Tibial nerve (tissue), 4 donors: ENCODE measurements at places on chromosomes 7 and 10.

GRCh38 chr7:23967949-23968599 lies 258.1 kb downstream of the STK31 start:
- no peak for DNase-seq

DNA sequence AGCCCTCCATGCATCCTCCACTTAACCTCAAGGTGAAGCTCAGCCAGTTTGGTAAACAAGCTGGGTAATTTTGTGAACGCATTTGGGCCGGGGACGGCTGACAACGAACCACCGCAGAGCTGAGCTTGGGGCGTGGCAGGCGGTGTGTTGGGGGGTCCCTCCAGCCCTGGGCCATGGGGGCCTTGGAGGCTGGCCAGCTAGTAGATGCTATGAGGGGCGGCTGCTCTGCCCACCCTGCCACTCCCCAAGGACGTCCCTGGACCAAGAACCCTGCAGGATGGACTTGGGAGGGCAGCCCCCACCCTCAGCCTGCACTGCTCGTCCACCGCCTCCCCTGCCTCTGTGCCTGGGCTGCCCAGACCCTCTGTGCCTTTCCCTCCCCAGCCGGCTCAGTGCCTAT lies 12.0 kb upstream of the SCART1 start:
- DNase-seq = no peak

DNA sequence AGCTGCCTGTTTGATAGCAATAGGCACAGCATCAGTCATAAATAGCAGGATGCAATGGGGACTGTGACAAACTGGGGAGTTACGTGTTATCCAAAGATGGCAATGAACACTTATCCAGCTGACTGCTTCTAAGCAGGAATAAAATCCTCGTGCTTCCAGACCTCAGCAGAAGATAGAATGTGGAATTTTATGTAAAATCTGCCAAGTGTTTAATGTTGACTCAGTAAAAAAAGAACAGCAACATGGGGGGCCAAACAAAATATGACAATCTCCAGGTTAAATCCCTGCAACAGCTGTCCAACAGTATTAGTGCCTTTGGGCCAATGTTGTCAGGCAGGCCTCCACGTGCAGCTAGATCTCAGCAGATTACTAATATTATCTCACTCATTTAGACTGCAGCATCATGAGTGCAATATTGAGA lies 127.3 kb downstream of the SEMA3C start:
- no peak for DNase-seq

DNA sequence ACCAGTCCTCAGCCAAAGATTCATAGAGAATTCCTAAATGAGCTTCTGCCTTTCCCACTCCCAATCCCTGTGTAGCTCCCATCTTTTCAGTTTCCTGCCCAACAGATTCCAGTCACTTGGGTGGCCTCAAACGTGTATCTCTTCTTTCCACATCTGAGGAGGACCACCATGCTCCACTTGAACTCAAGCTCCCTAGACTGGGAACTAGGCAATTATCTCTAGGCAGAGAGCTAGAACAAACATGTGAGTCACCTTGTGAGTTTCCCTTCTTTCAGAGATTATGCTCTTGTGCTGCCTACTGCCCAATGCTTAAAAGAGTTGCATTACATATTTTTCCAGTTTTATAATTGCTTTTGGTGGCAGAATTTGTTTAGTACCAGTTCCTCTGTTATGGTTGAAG lies 178.0 kb downstream of the MDFIC start:
- DNase-seq = no peak

- DNase-seq = no peak
Measured at GRCh38 chr10:84008878-84009277, 130.4 kb upstream of the GHITM start.

DNA sequence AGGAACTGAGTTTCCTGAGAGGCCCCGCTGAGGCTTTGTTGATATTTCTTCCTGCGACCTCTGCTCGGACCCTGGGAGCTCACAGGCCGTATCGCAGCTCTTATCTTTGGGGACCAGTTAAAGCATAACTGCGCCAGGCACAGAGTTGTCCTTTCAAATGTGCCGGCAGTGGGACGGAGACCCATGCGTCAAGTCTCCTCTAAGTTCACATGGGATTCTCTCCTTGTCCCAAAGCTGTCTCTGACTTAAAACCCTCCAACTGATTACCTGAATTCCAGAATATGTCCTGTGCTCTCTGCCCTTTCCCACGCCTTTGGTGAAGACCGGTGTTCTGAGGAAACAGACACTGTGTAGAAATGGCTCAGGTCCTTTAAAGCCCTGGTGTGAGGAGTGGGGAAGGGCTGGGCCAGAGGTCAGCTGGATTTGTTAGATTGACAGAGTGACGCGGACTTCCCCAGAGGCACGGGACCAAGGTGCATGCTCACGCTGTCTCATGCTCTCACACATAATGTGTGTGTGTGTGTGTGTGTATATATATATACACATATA lies 169.8 kb downstream of the EGFR start:
- no peak for DNase-seq

- DNase-seq = no peak
Measured at GRCh38 chr7:148882841-148883265, 1.2 kb downstream of the EZH2 start.

- DNase-seq = no peak
Measured at GRCh38 chr10:62650411-62650810, 154.1 kb upstream of the ADO start.

DNA sequence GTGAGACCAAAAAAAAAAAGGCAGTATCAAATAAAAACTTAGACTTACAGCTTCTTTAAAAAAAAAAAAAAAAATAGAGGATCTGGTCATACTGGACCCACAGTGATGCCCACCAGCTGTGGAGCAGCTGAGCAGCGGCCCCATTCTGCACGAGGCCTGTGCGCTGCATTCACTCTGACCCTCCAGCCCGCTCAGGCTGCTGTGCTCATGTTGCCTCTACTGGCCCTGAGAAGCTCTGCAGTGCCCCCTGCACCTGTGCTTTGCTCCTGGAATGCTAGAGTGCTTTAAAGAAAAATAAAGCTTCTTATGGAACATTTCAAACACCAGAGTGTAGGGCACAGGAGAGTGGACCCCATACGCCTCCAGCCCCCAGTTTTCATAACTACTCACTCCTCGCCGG lies 33.2 kb downstream of the TMEM120A start:
- no peak for DNase-seq

- DNase-seq = no peak
Measured at GRCh38 chr7:154871507-154871906, 131.4 kb downstream of the PAXIP1 start.

GRCh38 chr10:33071857-33072256 lies 113.8 kb upstream of the ITGB1 start:
- no peak for DNase-seq

DNA sequence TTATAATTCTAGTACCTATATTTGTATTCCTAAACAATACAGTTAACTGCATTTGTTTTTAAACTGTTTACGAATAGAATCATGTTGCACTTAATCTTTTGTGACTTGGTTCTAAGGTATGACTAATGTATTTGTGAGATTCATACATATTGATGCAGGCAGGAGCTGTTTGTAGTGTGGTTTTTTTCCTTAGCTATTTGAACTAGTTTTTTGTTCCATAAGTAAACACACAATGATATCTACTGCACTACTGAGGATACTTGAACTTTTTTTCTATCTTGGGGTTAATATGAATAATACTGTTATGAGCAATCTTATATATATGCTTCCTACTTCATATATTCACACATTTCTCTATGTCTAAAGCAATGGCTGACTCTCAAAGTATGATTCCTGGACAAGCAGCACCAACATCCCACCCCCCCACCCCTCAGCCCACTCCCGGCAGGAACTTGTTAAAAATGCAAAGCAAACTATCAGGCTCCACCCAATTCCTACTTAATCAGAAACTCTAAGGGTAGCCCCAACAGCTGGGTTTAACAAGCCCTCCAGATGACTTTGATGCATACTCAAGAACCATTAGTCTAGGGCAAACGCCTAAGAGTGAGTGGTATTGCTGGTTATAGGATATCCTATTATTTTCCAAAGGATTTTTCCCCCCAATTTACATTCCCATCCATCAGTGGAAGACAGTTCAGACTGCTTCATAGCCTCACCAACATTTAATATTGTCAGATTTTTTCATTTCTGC lies 25.8 kb downstream of the BRAF start:
- DNase-seq = no peak

DNA sequence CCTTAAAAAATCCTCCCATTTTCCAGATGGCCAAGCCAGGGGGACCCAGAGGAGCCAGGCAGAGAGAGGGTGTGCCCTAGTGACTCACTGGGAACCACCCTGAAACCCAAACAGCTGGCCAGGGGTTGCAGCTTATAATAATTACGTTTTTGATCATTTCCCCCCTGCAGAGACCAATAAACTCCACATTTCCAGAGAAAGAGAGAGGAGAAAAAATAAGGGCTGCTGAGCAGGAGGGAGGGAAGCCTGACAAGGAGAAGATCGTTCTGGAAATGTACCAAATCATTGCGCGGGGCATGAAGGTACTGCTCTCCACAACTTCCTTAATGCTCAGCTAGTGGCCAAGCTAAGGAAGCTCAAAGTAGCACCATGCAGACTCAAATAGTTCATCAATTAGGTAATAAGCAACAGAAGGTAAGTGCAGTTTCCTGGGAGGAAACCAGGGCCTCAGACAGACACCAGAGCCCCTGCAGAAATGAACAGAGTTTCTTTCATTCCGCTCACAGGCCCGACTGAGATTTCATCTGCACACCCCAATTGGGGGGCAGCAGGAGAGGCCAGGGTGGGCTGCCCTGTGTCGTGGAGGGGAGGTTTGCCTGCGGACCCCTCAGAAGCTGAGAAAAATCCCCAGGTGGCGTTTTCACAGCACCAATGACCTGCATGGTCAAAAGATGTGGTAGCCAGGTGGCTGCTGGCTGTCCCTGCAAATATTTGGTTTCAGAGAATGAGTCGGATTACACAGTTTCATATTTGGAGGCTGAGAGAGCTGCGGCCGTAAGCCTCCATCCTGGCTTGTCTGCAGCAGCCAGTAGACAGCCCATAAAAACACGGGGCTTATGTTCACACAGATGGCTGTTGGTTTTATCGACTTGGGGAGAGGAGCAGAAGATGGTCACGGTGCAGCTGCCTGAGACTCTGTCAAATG lies 153.2 kb upstream of the LYZL2 start:
- DNase-seq = no peak
